Peyer's patch (tissue), 4 donors: ENCODE measurements at places on chromosomes 2 and 18. TPM values are rescaled to one million over a fixed set of nuclear protein-coding genes. Genes with fewer than 3 reads are reported as not detected.
A peak's percentile ranks its signal among the peaks of the same experiment; 100 is the strongest.

GRCh38 chr2:126932529-126932928, 33.8 kb downstream of the TEX51 start:
- H3K27me3 ChIP-seq = no peaks in the 10 kb centered on the region
- no peaks in the 10 kb centered on the region for H3K4me1 ChIP-seq
- no peak for DNase-seq

Gene UGT1A5
- 15.0 TPM for total RNA-seq

GRCh38 chr2:112636605-112637288, 9.0 kb upstream of the SLC20A1 start:
- DNase-seq = no peak
- no peaks in the 10 kb centered on the region for H3K36me3 ChIP-seq
- peaks cover 4% of the 10 kb centered on the region for H3K4me1 ChIP-seq
- H3K27ac ChIP-seq = peak overlapping the region; percentile 60
- no peaks in the 10 kb centered on the region for H3K27me3 ChIP-seq

GRCh38 chr2:118548880-118549488, 298.5 kb downstream of the EN1 start:
- H3K4me3 ChIP-seq = no peak overlapping the region
- DNase-seq = no peak
- no peaks in the 10 kb centered on the region for H3K36me3 ChIP-seq
- H3K4me1 ChIP-seq = no peaks in the 10 kb centered on the region

- H3K36me3 ChIP-seq = no peaks in the 10 kb centered on the region
- H3K27ac ChIP-seq = no peak overlapping the region
- H3K4me3 ChIP-seq = no peak overlapping the region
- H3K27me3 ChIP-seq = no peaks in the 10 kb centered on the region
- no peak for DNase-seq
- peaks cover 3% of the 10 kb centered on the region for H3K4me1 ChIP-seq
These were observed 74.8 kb downstream of the BCL11A start for GRCh38 chr2:60478660-60479059.

Gene HAAO
- total RNA-seq = 60.4 TPM

DNA sequence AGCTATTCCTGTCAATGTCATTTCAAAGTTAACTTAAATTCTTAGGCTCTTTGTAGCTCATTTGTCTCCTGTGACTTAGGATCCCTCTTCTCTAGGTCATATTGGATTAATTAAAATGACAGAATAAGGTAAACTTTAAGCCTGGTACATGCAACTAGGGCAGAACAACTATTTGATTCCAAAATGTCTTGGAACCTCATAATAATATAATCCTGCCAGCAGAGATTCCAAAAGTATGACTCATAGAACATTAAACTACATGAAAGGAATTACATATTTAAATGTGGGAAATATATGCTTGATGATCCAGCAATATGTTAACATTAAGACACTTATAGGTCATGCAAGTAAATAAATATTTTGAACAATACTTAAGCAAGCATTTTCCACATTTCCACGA, 63.3 kb downstream of the COL3A1 start:
- H3K27ac ChIP-seq = no peak overlapping the region
- no peak for DNase-seq
- no peaks in the 10 kb centered on the region for H3K4me1 ChIP-seq
- no peaks in the 10 kb centered on the region for H3K36me3 ChIP-seq
- H3K27me3 ChIP-seq = no peaks in the 10 kb centered on the region

Gene MC2R
- not detected for total RNA-seq

DNA sequence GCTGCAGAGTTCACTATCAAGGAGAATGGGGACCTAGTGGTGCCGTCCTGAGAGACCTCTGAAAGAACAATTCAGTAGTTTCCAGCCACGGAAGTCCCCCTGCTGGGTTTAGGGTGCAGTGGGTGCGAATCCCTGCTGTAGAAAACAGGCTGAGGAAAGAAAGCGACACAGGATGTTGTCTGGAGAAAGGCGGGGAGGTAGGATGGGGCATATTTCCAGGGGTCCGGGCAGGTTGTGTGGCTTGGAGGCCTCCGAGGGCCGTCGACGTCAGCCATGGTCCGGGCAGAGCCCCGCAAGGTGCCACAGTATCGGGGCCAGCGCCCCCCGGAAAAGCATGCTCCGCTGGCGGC, 807 bp upstream of the CREB1 start:
- no peaks in the 10 kb centered on the region for H3K36me3 ChIP-seq
- peak overlapping the region; percentile 68 for H3K4me3 ChIP-seq
- peak; percentile 72 for DNase-seq
- H3K27ac ChIP-seq = peak overlapping the region; percentile 99
- peaks cover 3% of the 10 kb centered on the region for H3K4me1 ChIP-seq

Gene ANTXR1
- total RNA-seq = 32.3 TPM

DNA sequence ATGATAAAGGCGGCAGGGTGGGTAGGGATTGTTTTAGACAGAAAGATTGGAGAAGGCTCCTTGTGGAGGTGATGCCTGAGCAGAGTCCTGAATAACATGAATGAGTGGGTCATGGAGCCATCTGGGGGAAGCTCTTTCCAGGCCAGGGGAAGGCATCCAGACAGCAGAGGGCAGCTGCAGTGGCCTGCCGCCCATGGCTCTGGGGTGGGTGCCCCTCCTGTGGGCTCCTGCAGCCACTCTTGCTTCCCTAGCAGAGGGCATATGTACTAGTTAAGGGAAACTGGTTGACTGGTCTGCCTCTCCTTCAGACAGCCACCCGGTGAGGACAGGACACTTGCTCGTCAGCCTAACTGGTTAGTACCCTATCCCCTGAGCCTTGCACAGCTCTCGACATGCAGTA, 46.5 kb upstream of the SLC1A4 start:
- H3K4me3 ChIP-seq = no peak overlapping the region
- DNase-seq = no peak
- no peaks in the 10 kb centered on the region for H3K4me1 ChIP-seq
- no peaks in the 10 kb centered on the region for H3K27me3 ChIP-seq

DNA sequence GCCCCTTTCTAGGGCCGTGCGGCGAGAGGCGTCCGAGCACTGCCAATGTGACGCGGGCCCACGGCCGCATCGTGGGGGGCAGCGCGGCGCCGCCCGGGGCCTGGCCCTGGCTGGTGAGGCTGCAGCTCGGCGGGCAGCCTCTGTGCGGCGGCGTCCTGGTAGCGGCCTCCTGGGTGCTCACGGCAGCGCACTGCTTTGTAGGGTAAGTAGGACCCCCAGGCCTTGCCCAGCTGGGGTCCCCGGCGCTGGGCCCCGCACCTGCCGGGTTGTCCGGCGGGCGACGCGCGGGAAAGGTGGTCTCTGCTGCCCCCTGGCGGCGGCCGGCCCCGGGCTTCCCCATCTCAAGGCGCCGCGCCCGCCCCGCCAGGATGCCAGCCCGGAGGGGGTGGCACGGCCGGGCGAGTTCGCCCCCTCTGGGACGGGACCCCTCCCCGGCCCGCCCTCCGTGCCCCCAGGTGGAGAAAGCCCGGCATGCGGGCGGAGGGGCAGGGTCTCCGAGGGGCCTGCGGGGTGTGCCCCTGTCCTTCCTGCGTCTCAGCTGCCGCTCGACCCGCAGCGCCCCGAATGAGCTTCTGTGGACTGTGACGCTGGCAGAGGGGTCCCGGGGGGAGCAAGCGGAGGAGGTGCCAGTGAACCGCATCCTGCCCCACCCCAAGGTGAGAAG, 1.9 kb downstream of the PRSS56 start:
- DNase-seq = peak; percentile 39
- peaks cover 25% of the 10 kb centered on the region for H3K4me1 ChIP-seq
- H3K27me3 ChIP-seq = peaks cover 27% of the 10 kb centered on the region
- H3K4me3 ChIP-seq = peak overlapping the region; percentile 38
- H3K36me3 ChIP-seq = no peaks in the 10 kb centered on the region

- no peak overlapping the region for H3K4me3 ChIP-seq
- H3K36me3 ChIP-seq = no peaks in the 10 kb centered on the region
- no peaks in the 10 kb centered on the region for H3K4me1 ChIP-seq
- no peaks in the 10 kb centered on the region for H3K27me3 ChIP-seq
- H3K27ac ChIP-seq = no peak overlapping the region
These were observed 373.1 kb upstream of the NETO1 start for GRCh38 chr18:73240899-73241298.

- no peaks in the 10 kb centered on the region for H3K36me3 ChIP-seq
- no peak overlapping the region for H3K4me3 ChIP-seq
- H3K4me1 ChIP-seq = peaks cover 18% of the 10 kb centered on the region
- H3K27ac ChIP-seq = no peak overlapping the region
- H3K27me3 ChIP-seq = no peaks in the 10 kb centered on the region
- no peak for DNase-seq
These were observed 12.3 kb downstream of the PDCD1 start for GRCh38 chr2:241846406-241846805.

DNA sequence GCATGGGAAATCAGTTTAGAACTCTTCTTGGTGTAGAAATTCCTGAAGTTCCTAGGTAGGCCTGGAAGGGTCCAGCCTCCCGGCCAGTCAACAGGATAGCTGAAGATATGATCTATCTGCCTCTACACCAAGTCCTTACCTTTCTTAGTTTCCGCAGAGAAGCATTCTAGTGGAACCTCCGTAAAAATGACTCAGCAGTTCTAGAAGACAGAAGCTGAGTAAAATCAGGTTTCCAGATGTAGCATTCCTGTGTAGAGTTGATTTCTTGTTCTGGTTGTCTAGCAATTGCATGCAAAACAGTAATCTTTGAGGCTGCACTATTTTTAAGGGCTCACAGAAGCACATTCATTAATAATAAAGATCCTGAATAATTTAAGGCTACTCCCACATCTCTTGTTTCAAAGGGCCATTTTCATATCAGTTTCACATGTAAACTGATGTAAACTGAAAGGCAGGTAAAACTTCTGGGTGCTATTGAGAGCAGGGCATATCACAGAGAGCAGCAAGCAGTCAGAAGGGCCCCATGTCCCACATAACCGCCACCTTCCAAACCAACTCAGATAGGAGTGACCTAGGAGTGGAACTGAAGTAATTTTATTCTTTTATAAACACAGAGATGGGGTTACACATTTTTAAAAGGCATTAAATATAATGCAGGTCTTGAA, 3.2 kb upstream of the DYTN start:
- H3K4me1 ChIP-seq = no peaks in the 10 kb centered on the region
- H3K36me3 ChIP-seq = no peaks in the 10 kb centered on the region
- H3K4me3 ChIP-seq = no peak overlapping the region
- no peaks in the 10 kb centered on the region for H3K27me3 ChIP-seq
- no peak for DNase-seq
- no peak overlapping the region for H3K27ac ChIP-seq

GRCh38 chr2:239300242-239300641, 100.6 kb downstream of the HDAC4 start:
- no peaks in the 10 kb centered on the region for H3K36me3 ChIP-seq
- no peaks in the 10 kb centered on the region for H3K27me3 ChIP-seq
- peak; percentile 38 for DNase-seq
- peaks cover 6% of the 10 kb centered on the region for H3K4me1 ChIP-seq
- H3K27ac ChIP-seq = peak overlapping the region; percentile 62
- no peak overlapping the region for H3K4me3 ChIP-seq
